HCEC 1CT (cell line): ENCODE measurements at places on chromosomes 5 and 9.

DNA sequence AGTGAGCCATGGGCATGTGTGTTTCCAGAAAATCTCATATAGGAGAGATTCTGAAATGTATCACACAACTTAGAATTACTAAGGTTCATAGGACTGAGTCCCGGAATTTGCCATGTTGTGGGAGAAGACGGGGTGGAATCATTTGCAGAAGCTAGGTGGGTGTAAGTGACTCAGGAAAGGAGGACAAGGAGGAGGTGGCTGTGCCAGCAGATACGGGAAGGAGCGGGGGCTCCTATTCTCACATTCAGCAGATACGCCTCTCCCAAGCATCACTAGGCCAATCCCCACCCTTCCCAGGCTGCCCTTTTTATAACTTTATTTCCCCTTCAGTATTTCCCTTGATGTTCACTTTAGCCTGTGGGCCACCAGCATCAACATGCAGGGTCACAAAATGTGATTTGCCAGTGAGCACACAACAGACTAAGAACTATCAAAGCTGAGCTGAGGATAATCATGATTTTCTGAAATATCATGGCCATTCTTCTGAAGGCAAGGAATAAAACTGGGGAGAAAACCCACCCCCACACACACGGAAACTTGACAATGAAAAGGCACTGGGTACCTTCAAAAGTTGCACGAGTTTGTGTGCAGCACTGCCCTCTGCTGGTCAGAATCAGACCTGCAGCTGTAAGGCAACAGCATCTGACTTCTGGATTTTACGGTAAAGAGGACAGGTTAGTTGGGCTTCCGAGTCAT, 133.2 kb downstream of the MTX3 start:
- DNase-seq = no peak

DNA sequence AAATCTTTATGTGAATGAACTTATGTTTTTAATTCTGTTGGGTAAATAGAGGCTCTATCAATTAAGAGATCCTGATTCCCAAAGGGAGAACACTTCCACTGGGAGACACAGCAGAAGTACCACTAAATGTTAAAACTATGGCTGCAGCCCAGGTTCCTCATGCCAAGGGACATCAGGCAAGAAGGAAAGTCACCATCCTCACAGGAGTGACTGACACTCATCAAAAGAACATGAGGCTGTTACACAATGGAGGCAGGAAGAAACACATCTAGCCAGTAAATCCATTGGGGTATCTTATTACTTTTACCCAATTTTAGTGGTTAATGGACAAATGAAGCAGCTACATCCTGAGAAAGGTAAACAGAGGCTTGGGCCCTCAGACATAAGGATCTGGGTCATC, 94.4 kb downstream of the MAPKAP1 start:
- DNase-seq = no peak

GRCh38 chr5:169421677-169422076, 120.7 kb upstream of the SLIT3 start:
- DNase-seq = peak; percentile 33

GRCh38 chr9:105760053-105760452, 65.7 kb downstream of the TMEM38B start:
- DNase-seq = no peak

DNA sequence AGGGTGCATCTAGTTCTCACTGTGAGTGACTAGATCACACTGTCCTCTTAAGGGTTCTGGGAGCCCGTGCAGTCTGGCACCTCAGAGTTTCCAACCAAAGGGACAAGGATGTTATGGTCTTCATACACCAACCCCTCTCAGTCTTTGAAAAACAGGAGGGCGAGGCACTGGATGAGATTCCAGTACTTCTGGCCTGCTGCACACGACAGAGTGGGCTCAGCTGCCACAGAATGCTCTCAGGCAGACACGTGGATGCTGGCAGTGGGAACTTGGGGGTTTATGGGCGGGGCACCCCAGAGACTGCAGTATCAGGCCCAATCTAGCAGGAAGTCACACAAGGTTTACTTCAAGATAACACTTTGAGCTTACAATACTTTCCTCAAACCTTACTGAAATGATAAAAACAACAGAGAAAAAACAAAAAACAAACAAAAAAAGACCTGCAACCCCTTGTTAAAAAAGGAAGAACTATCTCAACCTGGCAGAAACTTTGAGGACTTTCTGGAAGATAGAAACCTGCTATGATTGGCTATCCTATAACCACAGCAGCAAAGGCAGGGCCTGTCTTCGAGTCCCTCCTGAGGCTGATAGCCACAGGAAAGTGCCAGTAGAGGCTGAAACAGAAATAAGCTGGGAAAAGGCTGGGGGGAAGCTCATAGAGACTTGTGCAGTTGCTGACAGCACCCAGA, 28.3 kb upstream of the TGFBR1 start:
- no peak for DNase-seq

DNA sequence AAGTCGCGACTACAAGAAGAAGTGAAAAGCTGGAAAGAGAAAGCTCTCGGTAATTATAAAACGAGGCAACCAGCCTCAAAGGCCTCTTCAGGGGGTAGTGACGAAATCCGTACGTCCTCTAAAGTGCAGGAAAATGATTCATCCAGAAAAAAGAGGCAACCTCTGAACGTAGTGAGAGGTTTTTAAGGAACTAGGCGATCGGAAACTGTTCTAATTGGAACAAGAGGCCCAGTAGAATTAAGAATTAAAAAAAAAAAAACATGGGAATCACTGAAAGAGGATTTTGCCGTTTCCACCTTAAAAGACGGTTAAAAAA, 1.0 kb downstream of the CSNK1A1 start:
- peak; percentile 72 for DNase-seq

DNA sequence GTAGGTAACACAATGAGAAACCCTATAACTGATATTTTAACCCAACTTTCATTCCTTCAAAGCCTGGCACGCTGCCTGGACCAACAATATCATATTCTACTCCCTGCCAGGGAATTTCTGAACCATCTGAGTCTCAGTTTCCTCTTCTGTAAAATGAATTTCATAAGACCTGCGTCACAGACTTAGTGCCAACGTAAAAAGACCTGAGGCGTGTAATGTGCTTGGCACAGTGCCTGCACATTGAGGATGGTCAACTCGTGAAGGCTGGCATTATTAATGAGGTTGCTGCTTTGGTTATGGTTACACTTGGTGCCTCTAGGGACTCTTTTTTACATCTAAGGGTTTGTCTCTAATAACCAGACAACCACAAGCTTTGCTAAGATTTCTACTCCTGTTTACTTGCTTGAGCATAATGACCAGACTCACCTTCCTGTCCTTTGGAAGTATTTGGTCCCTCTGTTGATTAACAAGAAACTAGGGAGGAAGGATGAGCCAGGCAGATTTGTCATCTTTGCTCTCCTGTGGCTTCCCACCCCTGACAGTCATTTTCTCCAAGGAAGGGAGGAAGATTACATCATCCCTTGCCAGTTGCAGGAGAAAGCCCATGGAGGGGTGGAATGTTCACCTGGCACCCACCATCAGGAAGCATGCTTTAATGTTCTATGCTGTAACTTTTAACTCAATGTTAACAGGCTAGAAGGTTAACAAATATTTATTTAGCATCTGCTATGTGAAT, 79.0 kb downstream of the PAPPA start:
- DNase-seq = no peak

- DNase-seq = peak; percentile 30
These were observed 67.9 kb upstream of the ANKRD55 start for GRCh38 chr5:56301069-56301468.

DNA sequence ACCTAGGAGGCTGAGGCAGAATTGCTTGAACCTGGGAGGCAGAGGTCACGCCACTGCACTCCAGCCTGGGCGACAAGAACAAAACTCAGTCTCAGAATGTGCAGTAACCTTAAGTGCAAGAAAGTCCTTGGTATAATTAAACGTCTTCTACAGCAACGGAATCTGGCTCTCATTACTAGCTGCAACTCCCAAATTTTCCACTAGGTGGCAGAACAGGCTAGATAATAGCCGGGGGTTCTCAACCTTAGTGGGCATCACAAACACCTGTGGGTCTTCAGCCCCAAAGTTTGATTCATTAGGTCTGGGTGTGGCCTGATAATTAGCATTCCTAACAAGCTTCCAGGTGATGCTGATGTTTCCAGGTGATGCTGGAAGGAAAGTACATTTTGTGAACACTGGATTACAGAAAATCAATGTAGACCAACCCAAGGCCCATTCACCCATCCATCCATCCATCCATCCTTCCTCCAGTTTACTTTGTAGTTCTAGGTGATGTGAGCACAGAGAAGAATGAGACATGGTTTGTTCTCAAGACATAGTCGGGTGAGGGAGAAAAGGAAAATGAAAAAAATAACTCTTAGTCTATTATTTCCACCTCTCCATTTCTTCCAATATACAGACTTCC, 37.3 kb downstream of the FBXW2 start:
- peak; percentile 30 for DNase-seq

- DNase-seq = no peak
These were observed 1963.3 kb upstream of the CDH9 start for GRCh38 chr5:29001666-29002065.

- no peak for DNase-seq
These were observed 80.1 kb downstream of the EFNA5 start for GRCh38 chr5:107590686-107591085.

DNA sequence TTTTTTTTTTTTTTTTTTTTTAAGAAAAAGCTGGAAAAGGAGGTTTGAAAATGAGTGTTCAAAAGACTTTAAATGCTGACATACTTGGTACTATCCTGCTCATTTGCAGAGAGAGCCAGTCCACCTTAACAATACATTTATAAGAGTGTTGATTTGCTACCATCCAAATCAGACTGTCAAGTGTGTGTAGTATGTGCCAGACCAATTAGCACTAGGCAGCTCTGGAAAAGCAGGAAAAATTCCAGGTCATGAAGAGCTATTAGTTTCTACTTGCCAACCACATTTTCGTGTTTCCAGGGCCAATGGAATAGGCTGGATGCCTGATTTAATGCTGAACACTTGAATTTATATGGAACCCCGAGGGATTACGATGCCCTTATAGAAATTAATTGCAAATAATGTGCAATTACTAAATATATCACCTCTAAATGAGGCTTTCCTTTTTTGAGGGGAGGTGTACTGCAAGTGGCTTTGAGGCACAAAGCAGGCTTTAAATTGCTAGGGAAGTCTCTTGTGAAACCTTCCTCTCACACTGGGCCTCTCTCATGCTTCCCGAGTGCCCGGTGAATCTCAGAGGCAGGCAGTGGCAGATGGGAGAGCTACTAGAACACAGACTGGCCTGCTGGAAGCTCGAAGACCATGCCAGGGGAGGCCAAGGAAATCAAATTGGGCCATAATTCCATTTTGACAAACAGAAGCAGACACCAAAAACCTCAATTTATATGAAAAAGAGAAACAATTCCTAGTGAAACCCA, 178.7 kb downstream of the PPP2R2B start:
- no peak for DNase-seq

GRCh38 chr9:126612813-126613641, 701 bp upstream of the LMX1B start:
- no peak for DNase-seq

DNA sequence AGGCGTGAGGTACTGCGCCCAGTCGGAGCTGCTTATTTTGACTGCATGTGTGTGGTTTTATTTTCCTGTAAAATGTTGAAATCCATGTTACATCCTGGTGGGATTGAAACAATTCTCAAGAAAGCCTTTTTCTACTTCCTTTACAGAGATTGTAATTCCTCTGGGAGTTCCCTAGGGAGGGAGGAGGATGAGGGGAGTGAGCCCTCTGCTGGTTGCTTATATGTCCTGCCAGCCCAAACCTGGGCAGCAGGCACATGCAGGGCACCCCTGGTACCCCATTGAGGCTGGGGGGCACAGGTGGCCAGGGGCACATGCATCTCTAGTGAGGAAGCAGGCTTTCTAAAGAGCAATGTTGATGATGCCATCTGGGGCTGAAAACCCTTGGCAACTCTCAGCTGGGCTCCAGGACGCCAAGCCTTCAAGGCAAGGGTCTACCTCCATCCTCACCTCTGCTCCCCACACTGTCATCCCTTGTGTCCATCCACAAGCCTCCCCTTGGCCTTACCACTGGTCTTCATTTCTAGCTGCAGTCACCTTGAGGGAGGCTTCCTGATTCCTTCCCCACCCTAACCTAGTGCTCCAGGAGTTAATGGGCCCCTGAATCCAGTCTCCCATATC, 84.7 kb upstream of the TNFSF8 start:
- peak; percentile 52 for DNase-seq

- DNase-seq = no peak
These were observed 18.0 kb downstream of the MAP3K1 start for GRCh38 chr5:56833325-56833724.

DNA sequence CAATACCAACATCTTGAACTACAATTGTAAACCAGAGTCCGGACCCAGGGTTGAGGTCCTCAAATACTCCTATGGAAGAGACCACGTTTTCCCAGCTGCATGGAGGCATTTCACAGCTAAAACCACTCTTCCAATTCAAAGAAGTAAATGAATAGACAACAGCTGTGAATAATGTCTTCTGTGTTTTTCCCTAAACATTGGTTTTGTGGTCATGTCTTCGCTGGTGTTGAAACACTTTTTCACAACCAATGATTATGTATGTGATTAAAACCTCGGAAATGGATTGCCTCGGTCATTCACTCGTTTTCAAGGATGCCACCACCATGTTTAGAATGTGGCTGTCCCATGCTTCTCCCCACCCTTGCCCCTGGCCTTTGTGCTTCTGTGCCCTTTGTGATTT, 9.4 kb upstream of the TENT4A start:
- peak; percentile 73 for DNase-seq

- DNase-seq = no peak
These were observed 49.6 kb downstream of the NDST1 start for GRCh38 chr5:150557509-150557872.

DNA sequence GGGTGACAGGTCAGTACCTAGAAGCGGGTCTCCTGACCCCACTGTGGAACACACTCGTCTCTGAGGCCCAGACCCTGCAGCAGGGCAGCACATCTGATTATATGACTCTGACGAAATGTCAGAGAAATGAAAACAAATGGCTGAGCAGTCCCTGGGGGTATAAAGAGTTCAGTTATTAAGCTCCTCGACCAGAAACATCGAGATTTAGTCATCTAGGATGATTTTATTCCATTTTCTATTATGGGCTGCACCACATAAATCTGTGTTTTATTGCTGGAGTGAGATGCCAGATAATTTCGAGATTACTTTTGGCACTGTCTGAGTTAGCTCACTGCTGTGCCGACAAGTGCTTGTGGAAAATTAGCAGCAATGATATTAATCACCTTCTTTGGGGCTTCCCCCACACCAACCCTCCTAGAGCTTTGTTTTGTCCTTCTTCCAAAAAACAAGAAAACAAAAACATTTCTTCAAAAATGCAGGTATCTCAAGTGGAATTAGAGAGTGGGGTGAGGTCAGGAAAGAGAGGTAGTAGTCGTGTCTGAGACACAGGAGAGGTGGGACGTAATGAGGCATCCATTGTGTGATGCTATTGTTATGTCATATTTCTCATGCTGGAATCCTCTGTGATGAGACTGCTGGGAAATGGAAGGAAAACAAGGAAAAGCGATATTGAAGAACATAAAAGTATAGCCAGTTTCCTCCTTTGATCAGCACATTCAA, 495.5 kb downstream of the DMAC1 start:
- DNase-seq = no peak

GRCh38 chr9:89806371-89807100, 201.7 kb downstream of the GADD45G start:
- DNase-seq = no peak

GRCh38 chr5:162410365-162410764, 342.8 kb downstream of the GABRG2 start:
- DNase-seq = no peak

GRCh38 chr9:133711428-133712220, 26.5 kb downstream of the SARDH start:
- DNase-seq = no peak

- DNase-seq = no peak
These were observed 14.7 kb downstream of the BICD2 start for GRCh38 chr9:92749934-92750315.
